ENCODE measurements at places on chromosomes 11 and 22. TPM values are rescaled to one million over a fixed set of nuclear protein-coding genes. Genes with fewer than 3 reads are reported as not detected.

The SIK2 gene
- 21.9 TPM for total RNA-seq

The MFRP gene
- total RNA-seq: not detected

- H3K4me1 ChIP-seq: no peaks in the 10 kb centered on the region
- no peak overlapping the region for H3K27ac ChIP-seq
- H3K4me3 ChIP-seq: no peak overlapping the region
These were observed 34.0 kb downstream of the PARVG start for GRCh38 chr22:44214764-44215163.

The OR10D3 gene
- not detected for total RNA-seq

GRCh38 chr11:117412653-117413275, 85.1 kb downstream of the CEP164 start:
- H3K36me3 ChIP-seq: no peaks in the 10 kb centered on the region
- no peaks in the 10 kb centered on the region for H3K4me1 ChIP-seq
- H3K4me3 ChIP-seq: no peak overlapping the region
- no peaks in the 10 kb centered on the region for H3K27me3 ChIP-seq
- no peak overlapping the region for H3K27ac ChIP-seq

GRCh38 chr11:27357250-27357649, 5.8 kb downstream of the CCDC34 start:
- H3K36me3 ChIP-seq: no peaks in the 10 kb centered on the region
- no peak for DNase-seq
- no peaks in the 10 kb centered on the region for H3K4me1 ChIP-seq
- no peaks in the 10 kb centered on the region for H3K27me3 ChIP-seq
- no peak overlapping the region for H3K4me3 ChIP-seq

- no peaks in the 10 kb centered on the region for H3K27me3 ChIP-seq
- H3K4me1 ChIP-seq: no peaks in the 10 kb centered on the region
- no peak for DNase-seq
These were observed 41.7 kb downstream of the OTOG start for GRCh38 chr11:17588721-17589120.

The CNGA4 gene
- 0.33 TPM for total RNA-seq

- no peaks in the 10 kb centered on the region for H3K4me1 ChIP-seq
- DNase-seq: peak; percentile 70
- no peaks in the 10 kb centered on the region for H3K36me3 ChIP-seq
- H3K4me3 ChIP-seq: no peak overlapping the region
- no peak overlapping the region for H3K27ac ChIP-seq
- no peaks in the 10 kb centered on the region for H3K27me3 ChIP-seq
These were observed 43.8 kb downstream of the TRMU start for GRCh38 chr22:46379066-46379930.

DNA sequence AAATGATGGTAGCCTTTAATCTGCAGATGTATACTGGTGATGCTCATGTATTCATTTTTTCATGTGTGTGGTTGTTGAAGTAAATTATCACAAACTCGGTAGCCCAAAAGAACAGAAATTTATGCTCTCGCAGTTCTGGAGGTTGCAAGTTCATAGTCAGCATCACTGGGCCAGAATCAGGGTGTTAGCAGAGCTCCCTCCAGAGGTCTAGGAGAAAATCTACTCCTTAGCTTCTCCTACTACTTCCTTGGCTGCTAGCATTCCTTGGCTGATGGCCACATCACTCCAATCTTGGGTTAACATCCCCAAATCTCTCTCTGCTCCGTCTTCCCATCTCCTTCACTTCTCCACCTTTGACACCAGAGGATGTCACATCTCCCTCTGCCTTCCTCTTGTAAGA, 45.3 kb upstream of the GALNT18 start:
- no peak overlapping the region for H3K4me3 ChIP-seq
- no peak overlapping the region for H3K27ac ChIP-seq
- no peaks in the 10 kb centered on the region for H3K4me1 ChIP-seq
- no peaks in the 10 kb centered on the region for H3K27me3 ChIP-seq
- no peaks in the 10 kb centered on the region for H3K36me3 ChIP-seq

DNA sequence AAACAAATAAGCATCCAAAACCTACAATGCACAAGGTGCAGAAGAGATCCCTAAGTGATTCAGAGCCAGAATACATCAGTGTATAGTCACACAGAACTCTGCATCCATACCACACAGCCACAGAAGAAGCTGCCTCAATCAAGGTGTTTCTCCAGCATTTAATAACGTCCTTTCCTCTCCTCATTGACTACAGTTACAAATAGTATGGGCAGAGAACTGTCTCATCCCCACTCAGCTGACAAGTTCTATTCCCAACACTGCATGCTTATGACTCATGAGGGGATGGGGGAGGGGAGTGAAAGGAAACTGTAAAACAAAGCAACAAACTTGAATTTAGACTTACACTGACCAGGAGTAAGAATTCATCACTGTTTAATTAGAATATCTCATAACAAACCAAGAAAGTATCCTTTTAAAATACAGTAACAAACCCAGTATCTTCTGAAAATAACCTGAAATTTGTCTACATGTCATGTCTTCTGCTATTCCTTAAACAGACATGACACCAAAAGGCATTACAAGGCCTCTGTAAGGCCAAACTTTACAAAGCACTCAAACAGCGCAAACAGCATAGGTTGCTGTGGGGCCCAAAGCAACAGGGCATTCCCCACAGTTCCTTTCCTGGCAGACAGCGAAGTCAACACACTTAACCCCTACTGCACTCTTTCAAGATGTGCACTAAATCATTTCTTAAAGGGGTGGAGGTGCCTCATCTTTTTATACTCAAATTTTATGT, 29.3 kb downstream of the CELF1 start:
- DNase-seq: no peak
- H3K36me3 ChIP-seq: no peaks in the 10 kb centered on the region
- peak overlapping the region; percentile 89 for H3K27ac ChIP-seq
- peaks cover 7% of the 10 kb centered on the region for H3K4me1 ChIP-seq

GRCh38 chr11:127383026-127383425, 382.5 kb upstream of the KIRREL3 start:
- no peaks in the 10 kb centered on the region for H3K4me1 ChIP-seq
- H3K4me3 ChIP-seq: no peak overlapping the region
- H3K27ac ChIP-seq: no peak overlapping the region

GRCh38 chr11:104944076-104944475, 24.3 kb downstream of the CASP4 start:
- peaks cover 5% of the 10 kb centered on the region for H3K36me3 ChIP-seq
- no peak overlapping the region for H3K27ac ChIP-seq
- no peaks in the 10 kb centered on the region for H3K27me3 ChIP-seq
- H3K4me1 ChIP-seq: no peaks in the 10 kb centered on the region
- DNase-seq: no peak
- no peak overlapping the region for H3K4me3 ChIP-seq

The RBX1 gene
- total RNA-seq: 36.2 TPM

DNA sequence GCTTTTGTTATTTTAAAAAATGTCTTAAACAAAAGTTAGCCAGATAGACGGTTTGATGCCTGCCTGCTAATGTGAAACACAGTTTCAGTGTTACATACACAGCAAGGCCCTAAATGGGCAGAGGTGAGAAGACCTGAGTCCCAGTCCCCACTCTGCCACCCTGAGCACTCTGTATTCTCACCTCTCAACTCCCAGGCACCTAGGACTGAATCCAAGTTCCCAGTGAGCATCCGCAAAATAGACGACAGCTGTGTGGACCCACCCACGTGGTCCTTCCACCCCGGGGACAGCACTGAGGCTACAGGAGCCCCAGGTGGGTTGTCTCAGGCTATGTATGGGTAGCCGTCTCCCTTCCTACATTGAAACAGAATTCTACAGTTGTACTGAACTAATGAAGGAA, 111.5 kb downstream of the RPL27A start:
- H3K36me3 ChIP-seq: peaks cover 4% of the 10 kb centered on the region
- no peak overlapping the region for H3K4me3 ChIP-seq
- no peaks in the 10 kb centered on the region for H3K27me3 ChIP-seq
- no peak for DNase-seq

- H3K27ac ChIP-seq: no peak overlapping the region
- H3K27me3 ChIP-seq: no peaks in the 10 kb centered on the region
- no peak overlapping the region for H3K4me3 ChIP-seq
- H3K4me1 ChIP-seq: no peaks in the 10 kb centered on the region
These were observed 1.9 kb downstream of the DERL3 start for GRCh38 chr22:23836692-23837495.

DNA sequence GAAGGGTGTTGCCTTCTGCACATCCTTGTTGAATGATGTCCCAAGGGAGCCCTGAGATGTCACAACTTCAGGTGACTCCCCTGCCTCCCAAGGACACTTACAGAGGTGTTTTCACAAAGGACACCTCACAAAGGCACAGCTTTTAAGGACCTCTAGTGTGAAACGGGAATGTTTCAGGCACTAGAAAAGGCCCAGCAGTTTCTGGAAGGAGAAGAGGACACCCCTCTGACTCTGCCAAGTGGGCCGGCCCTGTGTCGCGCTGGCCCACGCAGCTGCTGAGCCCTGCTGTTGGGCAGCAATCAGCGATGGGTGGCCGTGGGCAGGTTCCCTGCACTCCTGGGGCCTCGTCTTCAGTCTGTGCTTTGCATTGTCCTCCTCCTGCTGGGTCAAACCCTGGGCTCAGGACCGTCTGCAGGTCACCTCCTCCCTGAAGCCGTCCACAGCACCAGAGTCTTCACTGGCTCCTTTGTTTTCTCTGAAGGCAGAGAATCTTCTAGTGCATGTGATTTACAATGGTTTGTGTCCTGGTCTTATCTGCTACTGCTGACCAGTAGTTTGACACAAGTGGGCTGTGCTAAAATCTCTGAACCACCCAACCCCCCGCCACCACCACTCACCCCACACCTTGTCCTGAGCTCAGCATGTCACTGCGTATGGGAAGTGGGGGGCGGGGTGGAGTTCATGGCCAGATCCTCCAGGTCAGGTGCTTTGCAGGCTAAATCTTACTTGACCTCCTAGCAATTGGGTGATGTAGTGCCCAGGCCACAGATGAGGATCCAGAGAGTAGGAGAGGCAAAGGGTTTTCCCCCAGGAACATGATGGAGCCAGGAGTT, 3.2 kb downstream of the LINC01488 start:
- no peaks in the 10 kb centered on the region for H3K27me3 ChIP-seq
- no peak overlapping the region for H3K4me3 ChIP-seq
- no peaks in the 10 kb centered on the region for H3K36me3 ChIP-seq
- no peaks in the 10 kb centered on the region for H3K4me1 ChIP-seq
